ENCODE measurements at places on chromosomes 6 and 20.

GRCh38 chr6:53258076-53258773, 90.5 kb downstream of the ELOVL5 start:
- no peak for DNase-seq

- no peak for DNase-seq
Observed at GRCh38 chr6:130203370-130203769, 19.4 kb downstream of the SAMD3 start.

DNA sequence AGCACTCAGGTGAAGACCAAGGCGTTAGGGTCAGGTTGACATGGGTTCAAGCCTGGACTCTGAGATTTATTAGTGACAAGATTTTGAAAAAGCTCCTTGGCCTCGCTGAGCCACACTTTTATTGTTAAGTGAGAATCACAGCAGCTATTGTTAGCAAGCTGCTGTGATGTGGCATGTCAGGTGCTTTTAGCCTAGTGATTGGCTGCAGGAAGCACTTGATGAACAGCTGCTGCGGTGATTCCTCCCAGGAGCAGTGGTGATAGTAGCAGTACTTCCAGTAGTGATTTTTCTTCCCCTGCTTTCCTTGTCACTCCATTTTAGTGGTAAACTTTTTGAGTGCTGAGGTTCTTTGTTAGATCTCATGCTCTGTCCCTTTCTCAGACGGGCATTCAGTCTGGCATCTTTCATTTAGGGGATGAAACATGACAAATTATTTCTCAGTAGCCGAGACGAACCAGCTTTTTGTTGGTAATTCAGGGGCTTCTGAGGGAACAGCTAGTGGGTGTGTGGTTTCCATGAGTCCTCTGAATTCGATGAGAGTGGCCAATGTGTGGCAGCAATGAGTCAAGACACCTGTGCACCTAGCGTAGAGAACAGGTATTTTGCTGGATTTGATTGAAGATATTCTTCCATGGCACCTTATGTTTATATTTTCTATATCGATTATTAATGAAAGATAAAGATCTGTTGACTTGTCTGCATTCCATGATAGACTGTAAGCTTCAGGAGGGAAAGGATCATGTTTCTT, 696.7 kb downstream of the DHX35 start:
- no peak for DNase-seq

DNA sequence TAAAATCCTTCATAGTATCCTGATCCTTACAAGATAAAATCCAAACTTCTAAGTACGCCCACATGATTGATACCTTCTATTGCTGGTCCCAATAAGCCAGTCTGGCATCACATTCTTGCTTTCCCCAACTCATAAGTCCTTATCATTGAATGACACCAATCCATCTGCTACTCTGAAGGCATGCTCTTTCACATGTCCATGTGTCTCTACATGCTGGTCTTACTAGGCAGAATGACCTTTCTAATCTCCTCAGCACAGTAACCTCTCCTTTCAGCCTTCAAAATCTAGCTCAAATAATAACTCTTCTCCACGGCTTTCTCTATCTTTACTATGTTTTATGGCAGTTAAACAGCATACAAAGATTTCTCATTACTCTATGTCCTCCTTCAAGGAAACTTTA, 71.1 kb downstream of the ASCC3 start:
- DNase-seq = no peak

DNA sequence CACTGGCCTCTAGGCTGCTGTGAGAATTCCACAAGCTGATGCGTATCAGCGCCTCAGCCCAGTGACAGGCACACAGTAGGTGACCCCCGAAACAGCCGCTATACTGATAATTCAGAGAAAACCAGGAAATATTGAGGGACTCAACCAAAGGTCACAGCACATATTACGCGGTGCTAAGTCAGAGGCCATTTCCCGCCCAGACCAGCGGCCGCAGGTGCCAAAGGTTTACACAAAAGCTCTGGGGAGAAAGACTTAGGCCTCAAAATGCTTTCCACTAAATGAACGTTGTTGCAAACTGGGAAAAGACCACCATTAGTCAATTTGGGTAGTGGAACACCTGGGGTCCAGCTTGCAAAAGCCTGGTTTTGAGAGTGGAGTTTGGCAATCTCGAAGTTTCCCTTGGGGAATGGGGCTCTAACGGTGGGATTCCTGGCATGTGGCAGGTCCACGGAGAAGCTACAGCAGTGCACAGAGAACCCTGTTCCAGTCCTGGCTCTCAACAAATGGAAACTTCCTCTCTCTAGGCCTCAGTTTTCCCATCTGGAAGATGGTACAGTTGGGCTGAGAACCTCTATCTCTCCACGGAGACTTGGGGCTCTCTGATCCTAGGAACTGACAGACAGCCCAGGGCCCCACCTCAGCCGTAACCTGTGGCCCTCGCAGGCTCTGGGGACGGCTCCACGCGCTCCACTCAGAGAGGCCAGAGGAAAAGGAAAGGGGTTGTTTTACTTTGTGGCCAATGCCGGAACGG, 4.7 kb downstream of the NOL4L start:
- DNase-seq = no peak

DNA sequence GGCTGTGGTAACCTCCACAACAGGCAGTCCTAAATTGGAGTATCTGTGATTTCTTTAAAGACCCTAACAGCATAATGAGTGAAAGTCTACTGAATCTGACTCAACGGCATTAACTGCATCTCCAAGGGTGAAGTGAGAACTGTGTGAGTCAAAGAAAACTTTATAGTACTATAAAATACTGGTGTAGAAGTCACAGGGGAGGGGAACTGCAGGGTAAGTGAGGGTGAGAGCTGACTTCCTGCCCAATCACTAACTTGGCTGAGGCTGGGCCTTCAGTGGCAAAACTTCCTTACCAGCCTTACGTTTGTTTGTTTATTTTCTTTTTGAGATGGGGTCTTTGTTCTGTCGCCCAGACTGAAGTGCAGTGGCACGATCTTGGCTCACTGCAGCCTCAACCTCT, 109.8 kb downstream of the PTPRK start:
- no peak for DNase-seq

GRCh38 chr6:161409353-161409752, 135.5 kb upstream of the AGPAT4 start:
- no peak for DNase-seq

- DNase-seq = no peak
Observed at GRCh38 chr6:160007611-160008010, 38.7 kb downstream of the IGF2R start.

DNA sequence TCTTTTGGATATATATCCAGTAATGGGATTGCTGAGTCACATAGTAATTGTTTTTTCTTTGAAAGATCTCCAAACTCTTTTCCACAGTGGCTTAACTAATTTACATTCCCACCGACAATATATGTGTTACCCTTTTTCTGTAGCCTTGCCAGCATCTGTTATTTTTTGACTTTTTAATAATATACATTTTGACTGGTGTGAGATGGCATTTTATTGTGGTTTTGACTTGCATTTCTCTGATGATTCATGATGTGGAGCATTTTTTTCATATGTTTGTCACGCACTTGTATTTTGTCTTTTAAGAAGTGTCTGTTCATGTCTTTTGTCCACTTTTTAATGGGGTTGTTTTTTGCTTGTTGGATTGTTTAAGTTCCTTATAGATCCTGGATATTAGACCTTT, 58.9 kb upstream of the OPRM1 start:
- no peak for DNase-seq

GRCh38 chr6:339480-339879, 47.2 kb downstream of the DUSP22 start:
- DNase-seq = no peak

- DNase-seq = no peak
Observed at GRCh38 chr20:58755766-58756449, 63.3 kb downstream of the NPEPL1 start.

GRCh38 chr20:32510601-32511357, 74.4 kb downstream of the NOL4L start:
- no peak for DNase-seq

DNA sequence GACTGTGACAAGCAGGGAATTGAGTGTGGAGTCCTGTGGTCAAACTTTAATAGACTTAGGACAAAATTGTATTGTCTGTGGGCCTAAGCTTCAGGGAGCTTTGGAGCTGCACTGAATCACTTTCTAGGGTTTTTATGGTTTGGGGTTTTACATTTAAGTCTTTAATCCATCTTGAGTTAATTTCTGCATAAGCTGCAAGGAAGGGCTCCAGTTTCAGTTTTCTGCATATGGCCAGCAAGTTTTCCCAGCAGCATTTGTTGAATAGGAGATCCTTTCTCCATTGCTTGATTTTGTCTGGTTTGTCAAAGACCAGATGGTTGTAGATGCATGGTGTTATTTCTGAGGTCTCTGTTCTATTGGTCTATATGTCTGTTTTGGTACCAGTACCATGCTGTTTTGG, 113.4 kb upstream of the NXT1 start:
- no peak for DNase-seq

DNA sequence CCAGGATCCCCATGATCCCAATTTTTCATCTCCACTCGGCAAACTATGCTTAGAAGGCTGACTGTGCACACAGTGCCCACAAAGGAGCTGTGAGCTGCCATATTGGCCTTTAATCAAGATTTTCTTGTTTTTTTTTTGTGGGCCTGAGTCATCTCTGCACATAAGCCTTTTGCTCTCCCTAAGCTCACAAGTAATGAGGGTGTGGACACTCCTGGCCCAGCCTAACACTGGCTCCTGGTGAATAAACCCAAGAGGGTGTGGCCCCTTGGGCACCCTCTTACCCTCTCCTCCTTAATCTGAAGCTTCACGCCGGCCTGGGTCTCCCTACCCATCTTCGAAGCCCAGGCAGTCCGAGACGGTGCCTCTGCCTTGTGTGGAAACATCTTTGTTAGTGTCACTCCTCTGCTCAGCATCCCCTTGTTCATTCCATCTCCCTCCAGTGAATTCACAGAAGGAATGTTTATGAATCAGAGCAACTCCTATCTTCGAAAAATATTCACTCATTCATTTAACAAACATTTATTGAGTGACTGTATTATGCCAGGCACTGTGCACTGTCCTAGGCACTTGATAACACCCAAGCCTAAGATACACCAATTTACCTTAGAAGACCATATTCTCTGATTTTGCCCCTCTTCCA, 22.2 kb upstream of the MRPS10 start:
- DNase-seq = no peak

DNA sequence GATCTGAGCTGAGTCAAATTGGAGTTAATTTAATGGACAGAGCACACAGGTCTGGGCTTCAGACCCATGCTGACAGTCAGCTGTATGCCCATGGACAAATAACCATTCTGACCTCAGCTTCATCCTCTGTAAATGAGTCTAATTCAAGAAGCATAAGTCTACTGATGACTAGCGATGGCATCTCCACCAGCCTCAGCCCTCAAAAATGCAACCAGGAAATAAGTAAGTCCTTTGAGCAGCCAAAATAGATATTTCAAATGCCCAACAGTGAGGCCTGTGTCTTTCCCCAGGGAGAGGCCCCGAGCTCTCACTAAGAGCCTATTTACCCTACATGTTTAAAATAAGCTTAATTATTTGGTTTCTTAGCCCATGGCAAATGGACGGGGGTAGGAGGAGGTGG, 114.2 kb upstream of the MTHFD1L start:
- DNase-seq = no peak

Measured in stimulated activated CD8-positive, alpha-beta memory T cell treated with anti-CD3 and anti-CD28 coated beads, Interleukin-7, amount 100 ng/mL, for 48 hours (primary cell).